ENCODE measurements at places on chromosomes 1 and 21. TPM values are rescaled to one million over a fixed set of nuclear protein-coding genes. Genes with fewer than 3 reads are reported as not detected.

ESPN gene
- not detected for total RNA-seq

DPT gene
- total RNA-seq = 8.8 TPM

SLAMF8 gene
- total RNA-seq = not detected

CRABP2 gene
- total RNA-seq = 62.7 TPM

KCTD3 gene
- total RNA-seq = 45.6 TPM

PPP1R15B gene
- 30.3 TPM for total RNA-seq

APCS gene
- total RNA-seq = not detected

OR2AK2 gene
- not detected for total RNA-seq

C1orf116 gene
- total RNA-seq = not detected

DRAXIN gene
- 2.4 TPM for total RNA-seq

FABP3 gene
- total RNA-seq = 44.2 TPM

RGS4 gene
- total RNA-seq = 255 TPM

LRRC8C gene
- total RNA-seq = 6.0 TPM

SLC9C2 gene
- not detected for total RNA-seq

WNT2B gene
- 1.8 TPM for total RNA-seq

GUCA2B gene
- total RNA-seq = not detected

FAM72B gene
- total RNA-seq = 5.6 TPM

IL12RB2 gene
- not detected for total RNA-seq

CRP gene
- total RNA-seq = not detected

NPHS2 gene
- not detected for total RNA-seq

S100A8 gene
- total RNA-seq = not detected

RPTN gene
- total RNA-seq = not detected

CCDC185 gene
- not detected for total RNA-seq

FMO2 gene
- 7.4 TPM for total RNA-seq

AQP10 gene
- total RNA-seq = not detected

RIMKLA gene
- 0.09 TPM for total RNA-seq

C1orf94 gene
- total RNA-seq = not detected

LRRC41 gene
- 66.4 TPM for total RNA-seq

ACTL8 gene
- not detected for total RNA-seq

SPRR2A gene
- total RNA-seq = not detected

BARHL2 gene
- total RNA-seq = not detected

FCAMR gene
- not detected for total RNA-seq

FBXO2 gene
- total RNA-seq = 2.0 TPM

GIPC2 gene
- 0.74 TPM for total RNA-seq

DISC1 gene
- 4.7 TPM for total RNA-seq

SHC1 gene
- total RNA-seq = 167 TPM

GSTM1 gene
- total RNA-seq = 24.3 TPM

RABGGTB gene
- 91.8 TPM for total RNA-seq

CAMSAP2 gene
- total RNA-seq = 57.5 TPM

ADGRB2 gene
- total RNA-seq = 11.3 TPM

SMIM11 gene
- total RNA-seq = 1.9 TPM

ZNF593OS gene
- total RNA-seq = not detected

TMEM61 gene
- total RNA-seq = 0.18 TPM

LUZP1 gene
- 26.2 TPM for total RNA-seq

ARHGAP30 gene
- not detected for total RNA-seq

DUSP23 gene
- 27.8 TPM for total RNA-seq

CACNA1E gene
- not detected for total RNA-seq

HAPLN2 gene
- not detected for total RNA-seq

CENPF gene
- 7.5 TPM for total RNA-seq

BSND gene
- not detected for total RNA-seq

CELA2A gene
- not detected for total RNA-seq

KTI12 gene
- total RNA-seq = 12.7 TPM

C1QTNF12 gene
- 0.65 TPM for total RNA-seq

Data from fibroblast of the aortic adventitia (primary cell).